Skeletal muscle cell (primary cell): ENCODE measurements at places on chromosomes 6 and 20.

GRCh38 chr20:56463428-56463827 lies 5.0 kb upstream of the RTF2 start:
- no peak for DNase-seq

DNA sequence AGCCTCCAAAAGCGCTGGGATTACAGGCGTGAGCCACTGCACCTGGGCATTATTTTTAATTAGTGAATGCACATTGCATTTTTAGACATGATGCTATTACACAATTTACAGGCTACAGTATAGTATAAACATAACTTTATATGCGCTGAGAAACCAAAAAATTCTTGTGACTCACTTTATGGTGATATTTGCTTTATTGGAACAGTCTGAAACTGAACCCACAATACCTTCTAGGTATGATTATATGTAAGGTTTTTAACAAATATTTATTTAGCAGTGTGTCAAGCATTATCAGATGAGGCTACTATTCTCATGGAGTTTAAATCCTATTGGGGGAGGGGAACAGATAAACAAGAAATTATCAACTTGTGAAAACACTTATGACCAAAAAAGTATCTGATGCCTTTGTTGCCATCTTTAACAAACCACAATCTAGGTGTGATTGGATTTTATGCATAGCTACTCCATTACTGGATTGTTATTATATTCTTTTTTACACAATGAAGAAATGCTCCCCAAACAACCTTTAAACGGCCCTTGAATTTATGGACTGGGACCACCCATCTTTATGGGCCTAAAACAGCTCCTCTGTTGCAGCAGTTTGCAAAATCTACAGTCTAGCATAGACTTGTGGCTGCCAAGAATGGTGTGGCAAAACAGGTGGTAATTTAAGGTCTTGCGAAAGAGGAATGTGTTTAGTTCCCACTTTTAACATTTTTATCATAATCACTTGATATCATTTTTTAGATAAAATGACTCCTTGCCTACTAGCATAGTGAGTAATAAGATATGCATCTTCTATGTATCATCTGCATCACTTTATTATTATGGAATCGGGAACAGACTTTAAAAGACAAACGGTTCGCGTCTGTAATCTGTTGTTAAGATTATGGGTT lies 159.2 kb upstream of the C6orf118 start:
- no peak for DNase-seq

- DNase-seq: peak; percentile 53
Measured at GRCh38 chr6:28212510-28213212, 12.4 kb upstream of the ZSCAN9 start.

DNA sequence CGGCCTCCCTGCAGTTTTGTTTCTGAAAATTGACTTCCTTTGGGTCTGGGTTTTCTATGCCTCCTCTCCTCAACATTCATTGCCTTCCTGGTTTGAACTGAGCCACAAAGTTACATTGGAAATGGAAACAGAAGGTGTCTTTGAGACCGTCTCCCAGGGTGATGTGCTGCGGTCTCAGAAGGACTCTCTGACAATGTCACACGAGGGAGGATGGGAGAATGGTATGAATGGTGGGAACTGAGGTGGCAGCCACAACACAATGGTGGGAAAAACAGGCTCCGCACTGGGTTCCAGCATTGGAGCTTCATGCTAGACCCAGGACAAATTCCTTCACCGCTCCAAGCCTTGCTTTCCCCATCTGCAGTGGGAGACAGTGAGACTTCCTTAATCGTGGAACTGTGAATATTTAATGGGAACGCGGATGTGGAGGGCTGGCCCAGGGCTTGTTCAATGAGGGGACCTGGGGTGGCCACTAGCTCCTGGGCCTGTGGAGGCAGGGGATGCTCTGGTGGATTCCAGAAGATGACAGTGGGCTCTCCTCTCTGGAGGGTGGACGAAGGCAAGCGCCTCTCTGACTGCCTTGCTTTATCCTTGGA lies 73.9 kb downstream of the KCNB1 start:
- DNase-seq: no peak

GRCh38 chr20:9043364-9043763 lies 25.5 kb upstream of the PLCB4 start:
- DNase-seq: no peak

- DNase-seq: peak; percentile 96
Measured at GRCh38 chr6:80638213-80639055, 532.0 kb downstream of the BCKDHB start.
